ENCODE measurements at places on chromosomes 16 and 17. TPM values are rescaled to one million over a fixed set of nuclear protein-coding genes. Genes with fewer than 3 reads are reported as not detected.

- no peak for DNase-seq
Observed at GRCh38 chr17:13400491-13400890, 201.2 kb downstream of the HS3ST3A1 start.

DNA sequence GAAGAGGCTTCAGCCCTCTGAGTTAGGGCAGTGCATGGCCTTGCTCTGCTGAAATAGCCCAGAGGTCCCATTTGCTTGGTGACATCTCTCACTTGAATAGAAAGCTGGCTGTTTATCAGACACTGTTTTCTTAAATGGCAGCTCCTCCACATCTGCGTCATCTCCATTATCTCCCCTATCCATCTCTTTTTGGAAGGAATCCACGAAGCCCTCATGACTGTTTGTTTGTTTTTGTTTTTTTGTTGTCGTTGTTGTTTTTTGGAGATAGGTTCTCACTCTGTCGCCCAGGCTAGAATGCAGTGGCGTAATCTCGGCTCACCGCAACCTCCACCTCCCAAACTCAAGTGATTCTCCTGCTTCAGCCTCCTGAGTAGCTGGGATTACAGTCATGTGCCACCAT, 16.6 kb downstream of the NAA60 start:
- no peak for DNase-seq

The PTX4 gene
- total RNA-seq = 0.20 TPM

DNA sequence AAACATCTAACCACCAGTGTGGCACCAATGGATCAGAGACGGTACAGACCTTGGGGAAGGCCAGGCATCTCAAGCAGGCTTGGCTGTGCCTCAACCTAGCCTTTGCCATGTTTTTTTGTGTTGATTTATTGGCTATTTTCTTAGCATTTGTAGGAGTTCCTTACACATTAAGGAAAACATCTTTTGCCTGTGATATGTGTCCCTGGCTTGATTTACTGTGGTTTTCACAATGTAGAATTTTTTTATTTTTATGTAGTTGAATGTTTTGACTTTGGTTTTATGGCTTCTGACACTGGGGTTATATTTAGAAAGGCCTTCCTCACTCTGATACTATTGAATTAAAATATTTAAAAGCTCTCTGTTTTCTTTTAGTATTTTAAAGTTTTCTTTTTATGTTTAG, 132.6 kb downstream of the ZNF423 start:
- DNase-seq = no peak

DNA sequence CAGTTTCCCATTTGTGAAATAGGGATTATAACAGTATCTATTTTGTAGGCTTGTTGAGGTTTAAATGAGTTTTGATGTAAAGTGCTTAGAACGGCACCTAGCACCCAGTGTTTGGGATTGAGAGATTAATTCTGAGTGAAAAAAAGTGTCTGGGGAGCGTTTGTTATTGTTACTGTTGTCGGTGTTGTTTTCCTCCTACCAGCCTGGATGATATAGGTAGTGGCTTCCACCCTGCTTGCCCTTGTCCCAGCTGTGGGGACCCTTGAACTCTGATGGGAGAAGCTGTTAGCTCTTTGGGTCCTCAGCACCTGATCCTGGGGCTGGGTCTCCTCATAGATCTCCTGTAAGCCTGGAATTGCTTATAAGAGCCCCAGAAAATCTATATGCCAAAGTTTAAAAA, 4.9 kb downstream of the FMNL1 start:
- DNase-seq = no peak

GRCh38 chr17:49990921-49991320, 4.1 kb downstream of the DLX3 start:
- DNase-seq = no peak

The NPB gene
- 0.31 TPM for total RNA-seq

The PYDC1 gene
- not detected for total RNA-seq

The G6PC1 gene
- not detected for total RNA-seq

The PHOSPHO1 gene
- not detected for total RNA-seq

GRCh38 chr17:39151943-39152818, 744 bp upstream of the PLXDC1 start:
- DNase-seq = no peak

The MYH11 gene
- not detected for total RNA-seq

- DNase-seq = no peak
Observed at GRCh38 chr16:68893710-68894705, 50.7 kb downstream of the TANGO6 start.

DNA sequence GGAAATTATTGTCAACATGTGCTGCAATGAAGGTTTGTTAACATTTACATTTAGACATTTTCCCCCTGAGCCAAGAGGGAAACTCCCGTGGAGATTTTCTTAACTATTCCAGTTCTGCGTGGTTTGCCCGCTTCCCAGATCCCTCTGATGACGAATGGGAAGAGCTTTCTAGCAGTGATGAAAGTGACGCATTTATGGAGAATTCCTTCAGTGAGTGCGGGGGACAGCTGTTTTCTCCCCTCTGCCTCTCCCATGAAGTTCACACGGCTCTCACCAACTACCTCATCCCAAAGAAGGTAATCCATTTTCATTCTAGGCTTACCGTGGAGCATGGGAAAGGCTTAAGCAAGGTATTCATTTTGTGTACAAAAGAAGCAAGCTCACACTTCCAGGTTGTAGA, 18.2 kb downstream of the HEATR3 start:
- DNase-seq = no peak

DNA sequence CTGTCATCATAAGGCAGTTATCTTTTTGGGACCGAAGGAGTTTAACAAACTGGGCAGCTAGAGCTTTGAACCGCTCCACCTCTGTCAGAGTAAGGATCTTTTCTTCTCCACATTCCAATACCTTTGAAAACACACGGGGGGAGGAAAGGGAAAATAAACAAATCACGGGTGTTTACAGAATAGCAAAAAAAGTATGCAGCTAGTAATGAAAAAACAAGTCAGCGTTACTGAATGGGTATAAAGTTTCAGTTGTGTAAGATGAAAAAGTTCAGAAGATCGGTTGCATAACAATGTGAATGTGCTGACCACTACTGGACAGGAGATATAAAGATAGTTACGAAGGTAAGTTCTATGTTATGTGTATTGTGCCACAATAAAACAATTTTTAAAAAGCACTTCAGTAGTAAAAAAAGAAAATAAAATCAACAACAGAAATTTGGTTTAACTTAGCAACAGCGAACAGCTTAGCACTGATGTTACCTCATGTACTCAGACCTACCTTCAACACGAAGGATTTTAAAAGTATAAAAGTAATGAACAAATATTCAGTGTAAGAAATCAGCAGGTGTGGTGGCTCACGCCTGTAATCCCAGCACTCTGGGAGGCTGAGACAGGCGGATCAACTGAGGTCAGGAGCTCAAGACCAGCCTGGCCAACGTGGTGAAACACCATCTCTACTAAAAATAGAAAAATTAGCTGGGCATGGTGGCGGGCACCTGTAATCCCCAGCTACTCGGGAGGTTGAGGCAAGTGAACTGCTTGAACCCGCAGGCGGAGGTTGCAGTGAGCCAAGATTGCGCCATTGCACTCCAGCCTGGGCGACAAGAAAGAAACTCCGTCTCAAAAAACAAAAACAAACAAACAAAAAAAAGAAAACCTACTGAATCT, 34.3 kb downstream of the MARF1 start:
- DNase-seq = no peak

The KCNJ2 gene
- not detected for total RNA-seq

- no peak for DNase-seq
Observed at GRCh38 chr17:14042411-14042810, 26.9 kb upstream of the COX10 start.

The STAT5B gene
- 191 TPM for total RNA-seq

- no peak for DNase-seq
Observed at GRCh38 chr17:15185625-15185991, 79.5 kb downstream of the PMP22 start.

GRCh38 chr17:10114931-10115535, 83.4 kb downstream of the GAS7 start:
- DNase-seq = peak; percentile 9

The NSF gene
- total RNA-seq = 37.7 TPM

Data from activated T-helper 1 cell treated with anti-CD3 and anti-CD28 coated beads, Interleukin-12 subunit alpha, Interleukin-12 subunit beta, Interleukin-2, Interleukin-4 antibody, amounts not matched to agents 30 ng/mL and 10 ng/mL and 1 ng/mL, durations not matched to agents 14 hours and 24 hours and 36 hours (primary cell).